ENCODE measurements at places on chromosomes 4 and X.

DNA sequence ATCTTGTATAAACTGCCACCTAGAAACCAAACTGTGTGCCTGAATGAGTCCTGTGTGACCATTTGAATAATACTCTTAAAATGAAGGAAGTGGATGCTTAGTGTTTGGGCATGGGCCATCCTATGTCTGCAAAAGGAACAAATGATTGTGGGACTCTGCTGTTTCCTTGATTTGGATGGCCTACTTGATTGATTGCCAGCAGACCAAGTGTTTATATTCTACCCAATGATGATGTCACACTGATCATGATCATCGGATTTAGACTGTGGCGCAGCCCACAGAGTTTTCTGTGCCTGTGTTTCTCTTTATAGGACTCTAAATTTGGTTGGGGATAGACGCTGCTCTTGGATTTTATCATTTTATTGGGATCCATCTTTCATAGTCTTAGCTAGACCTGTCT is 4.4 kb downstream of the SEPTIN11 start:
- no peak for DNase-seq

DNA sequence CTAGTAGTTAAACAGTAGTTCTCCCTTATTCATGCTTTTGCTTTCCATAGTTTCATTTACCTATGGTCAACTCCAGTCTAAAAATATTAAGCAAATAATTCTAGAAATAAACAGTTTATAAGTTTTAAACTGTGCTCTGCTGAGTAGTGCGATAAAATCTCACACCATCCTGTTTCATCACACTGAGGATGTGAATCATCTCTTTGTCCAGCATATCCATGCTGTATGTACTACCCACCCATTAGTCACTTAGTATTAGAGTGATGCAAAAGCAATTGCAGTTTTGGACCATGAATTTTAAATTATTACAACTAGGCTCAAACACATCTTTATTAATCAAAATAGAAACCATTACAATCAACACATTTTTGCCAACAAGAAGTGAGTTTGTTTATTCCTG is 187.4 kb downstream of the TEX13C start:
- no peak for DNase-seq

DNA sequence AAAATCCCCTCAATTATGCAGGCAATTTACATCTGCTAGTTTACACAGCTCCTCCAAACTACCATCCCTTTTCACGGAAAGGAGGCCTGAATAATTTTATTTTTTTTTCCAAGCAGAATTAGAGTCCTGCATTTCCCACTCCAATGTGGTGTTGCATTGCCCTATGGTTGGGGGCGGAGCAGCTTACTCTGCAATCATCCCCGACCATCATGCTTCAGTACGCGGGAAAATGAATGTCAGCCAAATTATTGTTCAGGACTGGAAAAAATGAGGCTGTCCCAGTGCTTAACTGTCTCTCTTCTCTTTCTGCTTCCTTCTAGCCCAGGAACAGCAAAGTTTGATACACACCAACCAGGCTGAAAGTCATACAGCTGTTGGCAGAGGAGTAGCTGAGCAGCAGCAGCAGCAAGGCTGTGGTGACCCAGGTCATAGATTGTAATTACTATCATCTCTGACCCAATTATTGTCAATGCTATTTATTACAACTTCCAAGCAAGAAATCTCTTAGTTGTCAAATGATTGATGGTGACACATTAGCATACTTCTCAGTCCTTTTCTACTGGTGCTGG is 28.3 kb downstream of the MMRN1 start:
- no peak for DNase-seq

DNA sequence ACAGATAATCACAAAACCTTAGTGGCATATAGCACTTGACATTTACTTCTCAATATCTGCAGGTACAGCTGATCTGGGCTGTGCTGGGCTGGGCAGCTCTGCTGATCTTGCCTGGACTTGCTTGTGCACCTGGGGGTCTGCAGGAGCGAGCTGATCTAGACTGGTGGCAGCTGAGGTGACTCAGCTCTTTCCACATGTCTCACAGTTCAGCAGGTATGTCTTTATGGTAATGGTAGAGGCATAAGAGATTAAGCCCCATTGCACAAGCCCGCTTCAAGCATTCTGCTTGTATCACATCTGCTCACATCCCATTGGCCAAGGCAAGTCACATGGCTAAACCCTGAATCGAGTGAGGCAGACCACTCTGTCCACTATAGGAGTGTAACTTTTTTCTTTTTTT is 506.7 kb downstream of the BCOR start:
- DNase-seq, result no peak

DNA sequence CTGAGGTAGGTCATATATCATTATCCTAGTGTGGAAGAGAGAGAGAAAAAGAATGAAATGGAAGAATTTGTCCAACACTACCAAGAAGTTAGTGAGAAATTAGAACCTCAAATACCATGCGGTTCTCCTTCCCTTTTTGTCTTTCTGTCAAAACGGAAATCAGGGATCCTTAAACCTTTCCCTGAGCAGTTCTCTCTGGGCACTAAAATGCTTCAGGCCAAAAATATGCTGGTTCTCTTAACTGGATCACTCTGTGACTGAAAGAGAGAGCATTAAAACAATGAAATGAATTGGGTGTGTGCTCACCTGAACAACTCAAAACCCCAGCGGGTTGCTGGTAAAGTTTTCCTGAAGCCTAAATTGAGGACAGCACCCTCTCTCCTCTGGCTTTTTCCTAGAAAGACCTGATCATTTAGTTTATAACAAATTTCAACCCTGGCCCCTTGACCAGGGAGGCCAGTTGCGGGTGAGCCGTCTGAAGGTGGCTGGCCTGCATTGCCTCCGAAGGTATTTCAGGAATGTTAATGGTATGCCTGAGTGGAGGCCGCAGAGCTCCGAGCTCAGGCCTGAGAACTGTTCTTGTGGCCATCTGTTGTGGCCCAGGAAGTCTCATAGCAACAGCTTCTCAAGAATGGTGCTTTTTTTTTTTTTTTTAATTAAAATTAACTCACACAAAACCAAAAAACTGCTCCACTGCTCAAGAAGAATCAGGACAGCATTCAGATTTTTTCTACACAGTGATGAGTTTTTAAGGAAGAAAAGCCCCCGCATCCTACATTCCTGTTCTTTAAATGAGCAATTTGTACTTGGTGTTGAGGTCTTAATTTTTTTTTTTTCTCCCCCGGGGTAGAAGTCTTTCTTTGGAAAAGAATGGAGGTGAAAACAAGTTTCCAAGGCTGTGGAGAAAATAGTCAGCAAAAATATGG is 155.1 kb downstream of the SHROOM3 start:
- DNase-seq, result no peak
